Keratinocyte (primary cell): ENCODE measurements at places on chromosomes 4 and X.

GRCh38 chr4:102321260-102321995 is 23.9 kb downstream of the SLC39A8 start:
- no peak for DNase-seq
- no peaks in the 10 kb centered on the region for H3K4me1 ChIP-seq
- no peaks in the 10 kb centered on the region for H3K27me3 ChIP-seq
- no peak overlapping the region for H3K4me3 ChIP-seq
- no peaks in the 10 kb centered on the region for H3K36me3 ChIP-seq

GRCh38 chrX:134669378-134670098 is 11.3 kb upstream of the PLAC1 start:
- peaks cover 21% of the 10 kb centered on the region for H3K4me1 ChIP-seq
- DNase-seq: no peak
- peak overlapping the region; percentile 70 for H3K27ac ChIP-seq
- H3K36me3 ChIP-seq: no peaks in the 10 kb centered on the region
- H3K27me3 ChIP-seq: no peaks in the 10 kb centered on the region

- H3K4me3 ChIP-seq: no peak overlapping the region
- H3K27ac ChIP-seq: no peak overlapping the region
- no peak for DNase-seq
- H3K27me3 ChIP-seq: no peaks in the 10 kb centered on the region
- H3K4me1 ChIP-seq: no peaks in the 10 kb centered on the region
- no peaks in the 10 kb centered on the region for H3K36me3 ChIP-seq
Measured at GRCh38 chr4:143486314-143486713, 27.2 kb upstream of the SMARCA5 start.

GRCh38 chrX:88366314-88366713 is 380.7 kb upstream of the CPXCR1 start:
- H3K4me1 ChIP-seq: no peaks in the 10 kb centered on the region
- H3K27ac ChIP-seq: no peak overlapping the region
- H3K4me3 ChIP-seq: no peak overlapping the region
- H3K27me3 ChIP-seq: no peaks in the 10 kb centered on the region
- DNase-seq: no peak

- H3K4me3 ChIP-seq: no peak overlapping the region
- no peak overlapping the region for H3K27ac ChIP-seq
- no peaks in the 10 kb centered on the region for H3K4me1 ChIP-seq
- no peak for DNase-seq
- no peaks in the 10 kb centered on the region for H3K27me3 ChIP-seq
Measured at GRCh38 chr4:28636971-28637370, 1776.3 kb downstream of the STIM2 start.

GRCh38 chrX:2921750-2922149 is 7.4 kb downstream of the ARSD start:
- H3K4me3 ChIP-seq: no peak overlapping the region
- DNase-seq: no peak
- H3K4me1 ChIP-seq: no peaks in the 10 kb centered on the region
- no peak overlapping the region for H3K27ac ChIP-seq

- no peak overlapping the region for H3K4me3 ChIP-seq
- no peak for DNase-seq
- H3K36me3 ChIP-seq: no peaks in the 10 kb centered on the region
- H3K27ac ChIP-seq: no peak overlapping the region
- H3K4me1 ChIP-seq: no peaks in the 10 kb centered on the region
Measured at GRCh38 chr4:119726505-119726904, 97.9 kb upstream of the PDE5A start.

GRCh38 chr4:98248934-98249333 is 12.2 kb upstream of the RAP1GDS1 start:
- H3K4me3 ChIP-seq: no peak overlapping the region
- H3K27ac ChIP-seq: no peak overlapping the region
- no peaks in the 10 kb centered on the region for H3K36me3 ChIP-seq
- DNase-seq: no peak

DNA sequence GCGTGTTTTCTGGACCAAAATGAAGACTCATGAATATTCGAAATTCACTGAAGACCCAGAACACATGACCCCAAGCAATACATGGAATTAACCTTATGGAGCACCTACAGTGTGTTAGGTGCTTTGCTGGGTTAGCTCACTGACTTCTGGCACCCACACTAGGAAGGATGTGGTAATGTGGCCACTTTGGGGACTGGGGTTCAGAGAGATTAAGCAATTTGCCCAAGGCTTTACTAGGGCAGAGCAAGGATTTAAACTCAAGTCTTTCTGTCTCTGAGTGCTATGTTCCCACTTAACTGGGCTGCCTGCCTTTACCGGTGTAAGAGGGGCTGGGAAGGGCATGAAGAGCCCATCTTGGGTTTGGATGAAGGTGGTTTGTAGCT is 162.0 kb upstream of the ATP6AP2 start:
- no peak overlapping the region for H3K4me3 ChIP-seq
- H3K4me1 ChIP-seq: no peaks in the 10 kb centered on the region
- H3K27ac ChIP-seq: no peak overlapping the region
- DNase-seq: no peak
- no peaks in the 10 kb centered on the region for H3K27me3 ChIP-seq
- no peaks in the 10 kb centered on the region for H3K36me3 ChIP-seq

GRCh38 chrX:131257367-131257766 is 31.7 kb downstream of the IGSF1 start:
- H3K36me3 ChIP-seq: no peaks in the 10 kb centered on the region
- H3K27ac ChIP-seq: no peak overlapping the region
- no peak for DNase-seq
- no peak overlapping the region for H3K4me3 ChIP-seq
- no peaks in the 10 kb centered on the region for H3K4me1 ChIP-seq

GRCh38 chrX:139924069-139924695 is 8.7 kb downstream of the ATP11C start:
- H3K36me3 ChIP-seq: no peaks in the 10 kb centered on the region
- no peak overlapping the region for H3K4me3 ChIP-seq
- no peak overlapping the region for H3K27ac ChIP-seq

DNA sequence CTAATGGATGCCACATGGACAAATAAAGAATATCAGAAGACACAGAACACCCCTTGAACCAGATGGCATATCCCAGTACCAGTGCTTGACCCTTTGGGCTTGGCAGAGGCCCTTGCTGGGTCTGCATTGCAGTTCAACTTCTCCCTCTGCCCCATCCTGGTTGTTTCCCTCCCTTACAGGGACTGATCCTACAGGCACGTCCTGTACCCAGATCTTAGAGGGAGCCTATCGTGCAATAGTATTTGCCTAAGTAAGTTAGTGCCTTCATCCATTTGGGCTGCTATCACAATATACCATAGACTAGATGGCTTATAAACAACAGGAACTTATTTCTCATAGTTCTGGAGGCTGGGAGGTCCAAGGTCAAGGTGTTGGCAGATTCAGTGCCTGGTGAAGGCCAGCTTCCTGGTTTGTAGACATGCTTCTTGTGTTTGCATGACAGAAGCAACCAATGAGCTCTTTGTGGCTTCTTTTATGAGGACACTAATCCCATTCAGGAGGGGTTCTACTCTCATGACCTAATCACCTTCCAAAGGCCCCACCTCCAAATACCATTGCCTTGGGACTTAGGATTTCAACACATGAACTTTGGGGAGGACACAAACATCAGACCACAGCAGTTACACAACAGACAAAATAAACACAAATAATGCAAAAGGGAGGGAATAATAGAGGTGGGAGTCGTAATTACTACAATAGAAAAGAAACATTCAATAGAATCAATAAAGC is 146.5 kb upstream of the MSX1 start:
- DNase-seq: no peak
- H3K36me3 ChIP-seq: no peaks in the 10 kb centered on the region

DNA sequence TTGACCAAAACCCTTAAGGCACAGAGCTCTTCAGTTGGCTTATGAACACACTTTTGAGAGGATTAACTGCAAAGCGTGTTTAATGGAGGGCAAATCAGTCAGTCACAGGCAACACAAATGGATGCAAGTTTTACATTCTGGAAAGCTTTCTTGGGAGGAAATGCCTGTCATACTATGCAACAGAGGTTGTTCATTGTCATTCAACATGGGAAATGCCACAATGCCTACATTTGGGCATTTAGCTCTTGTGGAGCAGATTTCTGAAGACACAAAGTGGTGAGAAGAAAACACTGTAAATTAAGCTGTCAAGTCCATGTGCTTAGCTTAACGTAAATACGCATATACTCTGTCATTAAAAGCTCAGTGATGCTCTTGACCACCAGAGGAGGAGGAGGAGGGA is 41.1 kb downstream of the CBLL2 start:
- no peaks in the 10 kb centered on the region for H3K36me3 ChIP-seq
- H3K4me1 ChIP-seq: no peaks in the 10 kb centered on the region
- H3K27me3 ChIP-seq: no peaks in the 10 kb centered on the region
- H3K27ac ChIP-seq: no peak overlapping the region

- H3K27ac ChIP-seq: no peak overlapping the region
- no peaks in the 10 kb centered on the region for H3K4me1 ChIP-seq
- no peak overlapping the region for H3K4me3 ChIP-seq
- DNase-seq: no peak
- H3K27me3 ChIP-seq: no peaks in the 10 kb centered on the region
- peaks cover 6% of the 10 kb centered on the region for H3K36me3 ChIP-seq
Measured at GRCh38 chr4:41065434-41066006, 148.8 kb downstream of the APBB2 start.

DNA sequence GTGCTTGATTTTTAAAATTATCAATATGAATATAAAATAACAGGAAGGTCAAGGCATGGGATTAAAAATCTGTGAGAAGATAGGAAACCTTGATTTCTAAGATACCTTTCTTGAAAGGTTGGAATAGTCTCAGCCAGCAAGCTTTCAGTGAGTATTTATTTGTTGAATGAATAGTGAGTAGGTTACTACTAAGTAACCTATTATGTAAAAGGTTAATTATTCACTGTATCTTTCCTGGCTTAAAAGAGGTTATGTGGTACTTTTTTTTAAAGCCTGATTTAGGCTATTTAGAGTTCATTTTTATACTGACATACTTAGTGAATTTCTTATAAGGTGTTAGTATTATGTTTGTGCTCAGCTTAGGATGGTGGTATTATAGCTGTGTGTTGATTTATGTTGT is 123.5 kb downstream of the PTPN13 start:
- H3K27me3 ChIP-seq: no peaks in the 10 kb centered on the region
- H3K4me1 ChIP-seq: peaks cover 6% of the 10 kb centered on the region
- no peak for DNase-seq
- H3K27ac ChIP-seq: no peak overlapping the region

- no peak overlapping the region for H3K4me3 ChIP-seq
- H3K27ac ChIP-seq: peak overlapping the region; percentile 0
- no peak for DNase-seq
- H3K4me1 ChIP-seq: peaks cover 5% of the 10 kb centered on the region
- H3K27me3 ChIP-seq: no peaks in the 10 kb centered on the region
Measured at GRCh38 chrX:45001048-45001447, 128.1 kb downstream of the KDM6A start.

DNA sequence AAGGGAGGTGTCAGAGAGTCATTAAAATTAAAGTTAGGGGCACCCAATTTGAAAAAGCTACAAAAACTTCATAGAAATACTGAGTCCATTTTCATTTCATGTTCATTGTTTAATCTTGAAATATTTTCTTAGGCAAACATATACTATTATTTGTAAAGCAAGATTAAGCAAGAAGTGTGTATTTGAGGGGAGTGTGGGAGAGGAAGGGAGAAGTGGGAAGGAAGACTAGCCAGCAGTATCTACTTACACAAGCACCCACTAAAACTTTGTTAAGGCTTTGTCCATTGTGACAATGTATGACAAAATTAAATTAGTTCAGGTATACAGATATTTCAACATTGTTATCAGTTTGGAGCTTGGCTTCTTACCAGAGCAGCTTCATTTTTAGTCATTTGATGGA is 222.9 kb downstream of the ARHGAP24 start:
- no peak overlapping the region for H3K27ac ChIP-seq
- no peaks in the 10 kb centered on the region for H3K36me3 ChIP-seq
- no peak overlapping the region for H3K4me3 ChIP-seq

- no peaks in the 10 kb centered on the region for H3K4me1 ChIP-seq
- H3K27ac ChIP-seq: no peak overlapping the region
- H3K4me3 ChIP-seq: no peak overlapping the region
- H3K27me3 ChIP-seq: no peaks in the 10 kb centered on the region
Measured at GRCh38 chrX:38935561-38935960, 134.3 kb downstream of the MID1IP1 start.

GRCh38 chr4:110489901-110490508 is 14.1 kb downstream of the ENPEP start:
- H3K27ac ChIP-seq: no peak overlapping the region
- H3K4me3 ChIP-seq: no peak overlapping the region
- H3K4me1 ChIP-seq: no peaks in the 10 kb centered on the region
- no peaks in the 10 kb centered on the region for H3K27me3 ChIP-seq
- no peaks in the 10 kb centered on the region for H3K36me3 ChIP-seq
- no peak for DNase-seq

GRCh38 chr4:184386271-184386781 is 88.0 kb downstream of the IRF2 start:
- H3K4me1 ChIP-seq: peaks cover 31% of the 10 kb centered on the region
- no peak overlapping the region for H3K27ac ChIP-seq
- no peak overlapping the region for H3K4me3 ChIP-seq
- DNase-seq: no peak
- H3K27me3 ChIP-seq: no peaks in the 10 kb centered on the region

GRCh38 chrX:20046223-20046622 is 55.4 kb upstream of the BCLAF3 start:
- no peaks in the 10 kb centered on the region for H3K36me3 ChIP-seq
- H3K4me1 ChIP-seq: peaks cover 11% of the 10 kb centered on the region
- H3K4me3 ChIP-seq: no peak overlapping the region
- DNase-seq: no peak
- no peak overlapping the region for H3K27ac ChIP-seq

GRCh38 chr4:173807347-173807746 is 277.3 kb upstream of the HAND2 start:
- H3K27ac ChIP-seq: no peak overlapping the region
- H3K4me3 ChIP-seq: no peak overlapping the region
- no peaks in the 10 kb centered on the region for H3K36me3 ChIP-seq

- no peak overlapping the region for H3K27ac ChIP-seq
- H3K4me1 ChIP-seq: no peaks in the 10 kb centered on the region
- no peak for DNase-seq
Measured at GRCh38 chr4:130238121-130238520, 1142.2 kb downstream of the C4orf33 start.

DNA sequence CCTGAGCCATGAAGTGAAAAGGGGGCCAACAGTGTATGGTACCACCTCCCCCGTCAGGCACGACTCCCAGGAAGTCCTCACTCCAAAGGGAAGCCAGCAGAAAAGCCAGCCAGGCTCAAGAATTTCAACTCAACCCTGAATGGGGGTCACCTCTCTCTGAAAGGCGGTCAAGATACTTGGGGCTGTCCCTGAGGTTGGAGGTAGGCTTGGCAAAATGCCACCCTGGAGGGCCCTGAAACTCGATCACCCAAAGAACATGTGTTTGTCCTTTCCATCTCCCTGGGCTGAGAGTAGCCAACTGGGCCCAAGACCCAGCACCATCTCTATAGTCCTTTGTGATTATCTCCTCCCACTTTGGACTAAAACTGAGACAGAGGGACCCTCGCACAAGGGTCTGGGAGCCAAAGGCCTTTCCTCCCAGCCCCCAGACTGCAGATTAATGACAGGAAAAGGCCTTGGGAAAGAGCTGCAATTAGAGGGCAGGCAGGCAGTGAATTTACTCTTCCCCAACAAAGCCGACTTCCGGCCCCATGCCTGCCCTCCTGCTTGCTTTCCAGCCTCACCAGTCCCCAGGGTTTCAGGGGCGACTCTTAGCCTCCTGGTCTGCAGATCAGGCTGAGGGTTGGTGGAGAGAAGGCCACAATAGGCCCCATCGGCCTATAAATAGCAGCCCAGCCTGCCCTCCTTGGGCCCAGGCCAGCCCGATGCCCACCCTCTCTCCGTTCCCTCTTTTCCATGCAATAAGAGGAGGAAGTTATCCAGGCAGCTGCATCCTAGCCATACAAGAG is 5.6 kb downstream of the SASH3 start:
- no peak overlapping the region for H3K27ac ChIP-seq
- H3K36me3 ChIP-seq: no peaks in the 10 kb centered on the region
- H3K4me3 ChIP-seq: no peak overlapping the region
- peaks cover 5% of the 10 kb centered on the region for H3K27me3 ChIP-seq
